ENCODE measurements at places on chromosomes 3 and 15. TPM values are rescaled to one million over a fixed set of nuclear protein-coding genes. Genes with fewer than 3 reads are reported as not detected.
A peak's percentile ranks its signal among the peaks of the same experiment; 100 is the strongest.

GRCh38 chr3:64138656-64139375 lies 86.5 kb downstream of the PRICKLE2 start:
- no peak for DNase-seq

DNA sequence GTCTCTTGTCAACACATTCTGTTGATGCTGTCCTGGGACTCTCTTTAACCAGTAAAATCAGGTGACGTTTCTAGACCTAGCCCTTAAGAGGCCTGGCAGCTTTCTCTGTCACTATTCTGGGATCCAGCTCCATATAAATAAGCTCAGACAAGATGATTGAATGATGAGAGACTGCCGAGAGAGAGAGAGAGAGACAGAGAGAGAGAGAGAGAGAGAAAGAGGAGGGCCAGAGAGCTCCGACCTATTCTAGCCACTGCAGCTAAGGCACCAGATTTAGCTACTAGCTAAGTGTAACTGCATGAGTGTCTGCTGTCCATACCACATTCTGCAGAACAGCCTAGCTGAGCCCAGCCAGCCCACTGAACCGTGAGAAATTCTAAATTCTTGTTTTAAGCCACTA lies 36.1 kb upstream of the CTXND1 start:
- no peak for DNase-seq

DNA sequence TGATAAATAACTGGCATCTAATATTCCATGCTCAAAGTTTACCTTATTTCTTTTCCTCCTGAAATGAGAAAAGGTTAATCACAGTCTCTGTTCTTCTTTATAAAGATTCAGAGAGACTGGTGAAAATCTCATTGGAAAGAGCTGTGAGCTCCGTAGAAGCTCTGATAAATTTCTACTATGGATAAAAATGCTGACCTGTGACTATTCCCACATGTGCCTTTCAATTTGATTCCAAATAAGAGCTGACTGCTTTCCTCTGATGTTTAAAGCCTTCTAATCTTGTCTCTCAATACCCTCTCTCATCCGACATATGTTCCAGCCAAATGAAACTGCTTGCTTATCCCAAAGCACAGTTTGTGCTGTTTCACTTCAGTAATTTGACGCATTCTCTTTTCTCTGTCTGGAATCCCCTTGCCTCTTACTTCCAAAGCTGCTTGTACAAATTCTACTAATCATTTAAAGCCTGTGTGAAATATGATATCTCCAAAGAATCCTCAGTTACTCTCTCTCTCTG lies 130.1 kb downstream of the RTP4 start:
- no peak for DNase-seq

- no peak for DNase-seq
Observed at GRCh38 chr15:86135041-86135440, 55.4 kb downstream of the AGBL1 start.

- DNase-seq = no peak
Observed at GRCh38 chr15:82714016-82714415, 4.3 kb upstream of the AP3B2 start.

GRCh38 chr15:96181873-96182301 lies 148.6 kb upstream of the NR2F2 start:
- DNase-seq = no peak

DNA sequence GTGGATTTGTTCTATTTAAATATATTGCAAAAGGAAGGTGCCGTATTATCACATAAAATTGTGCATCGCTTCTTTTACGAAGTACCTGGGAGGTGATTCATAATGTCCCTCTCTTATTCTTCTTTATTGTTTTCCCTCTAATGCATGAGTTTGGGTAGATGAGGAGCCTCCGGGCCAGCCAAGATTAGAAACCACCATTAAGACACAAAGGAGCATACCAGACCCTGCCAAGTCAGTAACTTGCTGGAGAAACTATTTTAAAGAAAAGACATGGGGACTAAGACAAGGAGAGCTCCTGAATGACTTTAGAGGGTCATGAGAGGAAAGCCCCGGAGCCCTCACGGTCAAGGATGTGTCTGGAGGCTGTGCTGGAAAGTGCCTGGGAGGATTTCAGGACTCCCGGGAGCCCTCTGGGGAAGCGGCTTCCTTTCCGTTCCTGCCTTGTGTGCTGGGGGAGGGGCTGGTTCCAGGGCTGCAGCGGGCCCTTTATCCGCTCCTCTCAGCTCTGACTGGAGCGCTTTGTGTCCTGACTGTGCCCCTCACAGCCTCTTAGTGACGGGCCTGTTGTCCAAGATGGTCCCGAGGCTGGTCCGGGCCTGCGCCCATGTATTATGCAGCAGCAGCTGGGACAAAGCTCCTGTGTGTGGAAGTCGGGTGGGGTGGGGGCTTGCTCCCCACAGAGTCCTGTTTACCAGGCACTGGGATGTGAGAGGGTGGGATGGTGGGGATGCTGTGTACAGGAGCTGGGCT lies 35.7 kb downstream of the CORO2B start:
- no peak for DNase-seq

GRCh38 chr3:184538666-184539431 lies 22.7 kb upstream of the EPHB3 start:
- DNase-seq = no peak

DNA sequence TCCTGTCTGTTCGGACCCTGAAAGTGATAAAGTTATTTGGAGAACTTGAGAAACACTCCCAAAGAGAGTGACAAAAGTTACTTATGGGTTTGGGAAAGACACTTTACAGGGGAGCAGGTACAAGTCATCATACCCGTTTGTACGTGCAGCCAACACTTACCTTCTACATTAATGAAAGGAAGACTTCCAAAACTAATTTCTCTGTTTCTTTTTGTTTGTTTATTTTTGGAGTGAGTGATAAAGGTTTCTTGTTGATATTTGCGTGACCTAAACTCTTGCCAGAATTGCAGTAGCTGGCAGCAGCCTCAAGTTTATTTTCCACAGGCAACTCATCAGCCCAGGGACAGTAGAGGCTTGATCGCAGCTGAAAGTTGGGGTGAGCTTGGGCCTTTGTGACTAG lies 8.4 kb downstream of the ABHD2 start:
- no peak for DNase-seq

DNA sequence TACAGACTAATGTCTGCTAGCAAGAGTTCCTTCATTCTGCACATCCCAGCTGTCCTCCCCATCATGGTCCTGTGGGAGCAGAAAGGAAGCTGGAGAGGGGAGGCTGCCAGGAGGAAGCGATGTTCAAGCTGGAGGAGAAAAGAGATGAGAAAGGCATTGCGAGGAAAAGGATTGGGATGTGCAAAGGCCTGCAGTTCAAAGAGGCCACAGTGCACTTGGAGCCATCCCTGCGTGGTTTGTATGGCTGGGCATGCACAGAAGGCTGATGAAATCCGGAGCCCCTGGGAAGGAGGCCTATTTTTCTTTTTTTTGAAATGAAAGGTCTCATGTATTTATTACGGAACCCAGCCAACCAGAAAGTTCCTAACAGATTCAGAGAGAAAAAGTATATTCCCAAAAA lies 22.8 kb downstream of the AMOTL2 start:
- DNase-seq = no peak

DNA sequence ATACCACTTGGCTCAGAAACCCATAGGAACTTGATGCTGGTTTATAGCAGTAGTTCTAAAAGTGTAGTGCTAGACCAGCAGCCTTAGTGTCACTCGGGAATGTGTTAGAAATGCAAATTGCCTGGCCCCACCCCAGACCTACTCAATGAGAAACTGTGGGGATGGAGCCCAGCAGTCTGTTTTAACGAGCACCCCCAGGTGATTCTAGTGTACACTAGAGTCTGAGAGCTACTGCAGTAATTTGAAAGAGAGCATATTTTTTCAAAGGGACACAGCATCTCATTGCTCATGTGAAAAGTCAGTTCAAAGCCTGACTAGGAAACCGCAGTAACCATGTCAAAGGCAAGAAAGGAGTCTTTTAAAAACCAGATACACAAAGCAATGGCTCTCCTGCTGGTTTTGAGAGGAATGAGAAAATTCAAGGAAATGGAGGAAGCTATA lies 313.4 kb downstream of the SQOR start:
- no peak for DNase-seq

GRCh38 chr3:22907796-22908195 lies 295.3 kb upstream of the UBE2E2 start:
- no peak for DNase-seq

DNA sequence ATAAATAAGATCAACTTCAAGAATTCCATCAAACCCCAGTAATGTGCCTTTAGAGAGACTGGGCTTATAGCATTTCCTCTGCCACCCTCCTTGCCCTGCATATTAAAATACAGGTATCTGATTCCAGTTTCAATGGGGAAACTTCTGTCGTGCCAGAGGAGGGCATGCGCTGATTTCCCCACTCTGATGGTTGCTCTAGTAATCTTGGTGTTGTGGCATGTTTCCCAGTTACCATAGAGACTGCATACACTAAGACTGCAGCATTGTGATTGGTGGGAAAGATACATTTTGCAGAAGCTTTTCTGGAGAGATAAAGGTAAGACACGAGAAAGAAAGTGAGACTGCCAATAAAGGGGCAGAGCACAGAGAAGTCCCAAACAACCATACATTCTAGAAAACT lies 225.6 kb downstream of the TIGIT start:
- peak; percentile 9 for DNase-seq

DNA sequence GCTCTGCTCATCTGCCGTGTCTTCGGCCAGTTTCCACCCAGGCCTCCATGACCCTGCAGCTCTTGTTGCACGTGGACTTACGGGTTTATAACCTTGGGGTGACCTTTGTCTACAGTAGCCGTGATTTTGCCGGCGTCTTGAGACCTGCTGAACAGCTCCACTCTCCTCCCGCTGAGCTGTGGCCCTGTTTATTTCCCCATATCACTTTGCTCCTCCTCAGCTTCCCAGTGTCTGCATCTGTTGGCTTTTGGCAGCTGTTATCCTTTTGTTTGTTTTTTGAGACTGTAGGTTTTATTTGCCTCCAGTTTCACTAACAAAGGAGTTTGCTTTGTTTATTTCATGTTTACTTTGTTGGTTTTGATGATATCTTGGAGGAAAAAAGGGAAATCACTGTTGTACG lies 29.3 kb upstream of the SLC28A1 start:
- peak; percentile 24 for DNase-seq

DNA sequence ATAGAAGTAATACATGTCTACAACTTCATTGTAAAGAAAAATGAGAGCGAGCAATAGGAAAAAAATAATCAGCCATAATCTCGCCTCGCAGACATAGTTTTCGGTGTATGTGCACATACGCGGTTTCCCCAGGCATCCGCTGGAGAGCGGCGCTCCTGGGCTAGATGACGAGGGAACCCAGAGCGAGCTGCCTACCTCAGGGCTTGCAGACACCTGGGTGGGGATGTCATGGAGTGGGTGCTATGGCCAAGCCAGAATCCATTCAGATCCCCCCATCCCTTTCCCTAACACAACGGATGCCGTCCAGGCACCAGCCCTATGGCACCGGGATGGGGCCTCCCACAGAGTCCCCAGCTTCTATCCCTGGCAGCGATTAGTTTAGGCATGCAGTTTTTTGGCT lies 4.5 kb upstream of the CFAP100 start:
- no peak for DNase-seq

DNA sequence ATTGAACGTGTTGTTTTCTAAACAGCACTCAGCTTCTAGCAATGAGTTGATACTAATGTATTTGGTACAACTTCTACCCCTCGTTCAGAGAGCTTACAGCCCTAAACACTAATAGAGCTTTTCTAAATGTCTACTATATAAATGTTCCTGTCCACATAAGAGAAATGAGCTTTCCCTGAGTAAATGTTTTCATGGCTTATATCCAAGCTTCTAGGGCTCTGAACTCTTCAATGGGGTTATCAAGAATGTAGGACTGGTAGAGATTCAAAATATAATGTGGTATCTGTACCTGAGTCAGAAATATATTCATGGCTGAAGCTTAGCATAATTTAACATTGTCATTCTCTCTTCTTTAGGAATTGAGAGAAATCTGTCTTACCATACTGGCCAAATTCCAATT lies 73.4 kb downstream of the SERPINI1 start:
- DNase-seq = no peak

- DNase-seq = no peak
Observed at GRCh38 chr3:19063936-19064335, 84.4 kb upstream of the KCNH8 start.

- DNase-seq = no peak
Observed at GRCh38 chr3:136982520-136983138, 24.8 kb downstream of the IL20RB start.

- DNase-seq = no peak
Observed at GRCh38 chr3:126994661-126995245, 11.8 kb downstream of the PLXNA1 start.

DNA sequence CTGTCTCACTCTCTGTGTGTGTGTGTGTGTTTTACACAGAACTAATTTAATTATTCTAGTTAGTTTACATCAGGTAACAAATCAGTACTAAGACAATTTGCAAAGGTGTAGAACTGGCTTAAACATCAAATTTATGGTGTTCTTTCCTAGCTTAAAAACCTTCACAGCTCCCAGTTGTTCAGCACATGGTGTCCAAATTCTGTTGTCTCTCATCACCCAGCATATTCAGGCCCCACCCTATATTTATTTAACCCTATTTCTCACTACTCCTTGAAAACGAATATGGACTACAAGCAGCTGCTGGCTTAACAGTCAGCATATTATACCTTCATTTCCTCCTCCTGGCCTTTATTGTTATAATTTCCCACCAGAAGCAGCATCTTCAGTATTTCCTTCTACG lies 1.2 kb downstream of the IL20RB start:
- DNase-seq = no peak

DNA sequence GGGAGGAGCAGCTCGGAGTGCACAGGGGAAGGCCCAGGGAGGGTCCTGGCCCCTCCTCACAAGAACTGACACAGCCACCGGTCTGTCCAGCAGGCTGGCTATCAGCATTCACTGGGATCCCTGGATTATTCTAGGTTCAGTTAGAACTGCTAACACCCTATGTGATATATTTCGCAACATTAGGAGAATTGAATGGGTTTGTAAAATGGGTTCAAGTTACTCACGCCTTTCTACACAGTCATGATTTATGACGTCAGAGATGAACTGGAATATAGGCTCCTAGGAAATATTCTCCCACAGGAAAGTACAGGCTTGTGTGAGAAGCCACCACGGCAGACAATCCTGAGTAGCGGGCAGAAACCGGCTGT lies 969 bp upstream of the BSN start:
- no peak for DNase-seq

DNA sequence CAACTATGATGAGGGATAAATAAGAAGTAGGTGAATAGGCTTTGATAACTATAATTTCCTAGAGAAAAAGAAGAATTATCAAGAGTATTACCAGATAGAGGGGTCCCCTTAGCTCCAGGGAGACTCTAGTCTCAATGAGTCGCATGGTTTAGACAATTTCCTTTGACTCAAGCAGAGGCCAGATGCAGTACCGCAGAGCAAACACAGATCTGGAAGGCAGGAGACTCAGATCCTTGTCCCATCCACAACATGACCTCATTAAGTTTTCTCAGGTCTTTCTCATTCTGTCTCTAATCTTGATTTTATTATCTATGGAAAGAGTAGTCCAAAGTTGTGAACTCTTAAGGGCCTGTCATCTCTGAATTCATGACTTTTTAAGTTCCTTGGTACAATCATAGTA lies 987.9 kb downstream of the NTRK3 start:
- no peak for DNase-seq

GRCh38 chr3:184345317-184346144 lies 8.1 kb downstream of the FAM131A start:
- DNase-seq = peak; percentile 73

DNAJA4 gene
- total RNA-seq = 32.1 TPM

SCN11A gene
- 0.09 TPM for total RNA-seq

C3orf85 gene
- not detected for total RNA-seq

MKRN2OS gene
- 2.7 TPM for total RNA-seq

SLC38A3 gene
- 0.41 TPM for total RNA-seq

P2RY13 gene
- total RNA-seq = 0.73 TPM

ASB14 gene
- not detected for total RNA-seq

ACAD9 gene
- total RNA-seq = 66.5 TPM

LTK gene
- not detected for total RNA-seq

Measured in prostate gland (tissue), 2 donors.